Activated T-cell treated with anti-CD3 and anti-CD28 coated beads, Interleukin-2, amount 50 U/mL, for 4 hours (primary cell): ENCODE measurements at places on chromosomes 3 and 15. TPM values are rescaled to one million over a fixed set of nuclear protein-coding genes. Genes with fewer than 3 reads are reported as not detected.

The CFAP100 gene
- not detected for total RNA-seq

The SNRPA1 gene
- total RNA-seq = 229 TPM

The GREM1 gene
- 0.30 TPM for total RNA-seq

The SERINC4 gene
- 0.08 TPM for total RNA-seq

The CLDN1 gene
- 0.66 TPM for total RNA-seq

The SPINT1 gene
- 12.2 TPM for total RNA-seq

The CHCHD6 gene
- 17.9 TPM for total RNA-seq

The RAD51 gene
- total RNA-seq = 39.7 TPM

The FBLN2 gene
- 0.63 TPM for total RNA-seq

The AHSG gene
- 0.84 TPM for total RNA-seq

The SCAANT1 gene
- not detected for total RNA-seq

The MYL3 gene
- not detected for total RNA-seq

The SLC28A1 gene
- total RNA-seq = not detected

The RASGRF1 gene
- total RNA-seq = 0.05 TPM

The CA12 gene
- total RNA-seq = 0.15 TPM

The IL17RC gene
- total RNA-seq = 0.27 TPM

The ZBED2 gene
- total RNA-seq = 336 TPM

The ITIH1 gene
- not detected for total RNA-seq

The ZDHHC3 gene
- 34.6 TPM for total RNA-seq

The NCBP2 gene
- 138 TPM for total RNA-seq

The PRR20G gene
- not detected for total RNA-seq

The HYKK gene
- 1.2 TPM for total RNA-seq

The MAGEL2 gene
- total RNA-seq = not detected

The IQCF5 gene
- not detected for total RNA-seq

The GUCA1C gene
- total RNA-seq = not detected

The CRABP1 gene
- not detected for total RNA-seq

The PML gene
- 34.9 TPM for total RNA-seq

The RLBP1 gene
- not detected for total RNA-seq

The NUP210 gene
- total RNA-seq = 82.0 TPM

The MPI gene
- total RNA-seq = 46.6 TPM

The RAD18 gene
- 32.5 TPM for total RNA-seq

The C3orf85 gene
- total RNA-seq = not detected

The RETNLB gene
- total RNA-seq = not detected

The CYP1A2 gene
- total RNA-seq = 0.08 TPM

The RGMA gene
- 0.22 TPM for total RNA-seq

The SCN5A gene
- total RNA-seq = not detected

The SPG21 gene
- 72.7 TPM for total RNA-seq

The CEP97 gene
- total RNA-seq = 11.8 TPM

The ATP10A gene
- total RNA-seq = 31.6 TPM

The CMTM6 gene
- 60.9 TPM for total RNA-seq

The ACAD9 gene
- 71.1 TPM for total RNA-seq

The PPP1R14D gene
- not detected for total RNA-seq

The BCHE gene
- not detected for total RNA-seq

The DAZL gene
- total RNA-seq = 0.08 TPM

The ZNF774 gene
- total RNA-seq = 1.0 TPM

The MLF1 gene
- 1.6 TPM for total RNA-seq
